ENCODE measurements at places on chromosomes 11 and 22.

GRCh38 chr11:117658809-117659208, 138.2 kb downstream of the DSCAML1 start:
- DNase-seq = no peak

- peak; percentile 54 for DNase-seq
Observed at GRCh38 chr11:17991783-17992433, 20.9 kb downstream of the SERGEF start.

GRCh38 chr22:48899523-48900326, 927.9 kb downstream of the BRD1 start:
- DNase-seq = no peak

DNA sequence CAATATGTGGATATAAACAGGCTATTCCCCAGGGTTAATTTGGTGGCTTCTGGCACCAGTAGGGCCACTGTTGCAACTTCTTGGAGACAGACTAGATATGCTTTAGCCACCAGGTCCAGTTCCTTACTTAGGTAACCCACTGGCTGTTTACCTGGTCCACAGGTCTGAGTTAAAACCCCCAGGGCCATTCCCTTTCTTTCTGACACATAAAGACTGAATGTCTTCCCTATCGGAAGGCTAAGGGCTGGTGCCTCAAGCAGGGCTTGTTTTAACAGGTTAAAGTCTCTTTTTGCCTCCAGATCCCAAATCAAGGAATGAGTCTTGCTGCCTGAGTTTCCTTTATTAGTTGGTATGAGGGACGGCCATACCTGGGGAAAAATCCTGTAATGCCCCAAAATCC, 1052.7 kb upstream of the CNTN5 start:
- no peak for DNase-seq

- DNase-seq = no peak
Observed at GRCh38 chr11:124514131-124514530, 29.3 kb downstream of the OR8B12 start.

DNA sequence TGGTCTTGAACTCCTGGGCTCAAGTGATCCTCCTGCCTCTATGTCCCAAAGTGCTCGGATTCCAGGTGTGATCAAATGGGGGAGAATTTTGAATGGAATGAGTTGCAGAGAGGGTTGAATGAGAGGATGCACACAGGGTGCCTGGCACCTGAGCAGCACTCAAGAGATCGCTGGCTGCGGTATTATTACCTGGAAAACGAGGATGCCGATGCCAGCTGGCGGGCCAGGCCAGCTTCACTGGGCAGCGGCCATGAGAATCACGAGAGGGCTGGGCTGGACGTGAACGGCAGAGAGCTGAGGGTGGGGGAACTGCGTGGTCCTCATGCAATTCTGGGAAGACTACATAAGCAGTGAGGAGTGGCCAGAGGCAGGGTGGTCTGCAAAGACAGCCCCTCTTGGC, 2.9 kb downstream of the MGAT3 start:
- DNase-seq = no peak

DNA sequence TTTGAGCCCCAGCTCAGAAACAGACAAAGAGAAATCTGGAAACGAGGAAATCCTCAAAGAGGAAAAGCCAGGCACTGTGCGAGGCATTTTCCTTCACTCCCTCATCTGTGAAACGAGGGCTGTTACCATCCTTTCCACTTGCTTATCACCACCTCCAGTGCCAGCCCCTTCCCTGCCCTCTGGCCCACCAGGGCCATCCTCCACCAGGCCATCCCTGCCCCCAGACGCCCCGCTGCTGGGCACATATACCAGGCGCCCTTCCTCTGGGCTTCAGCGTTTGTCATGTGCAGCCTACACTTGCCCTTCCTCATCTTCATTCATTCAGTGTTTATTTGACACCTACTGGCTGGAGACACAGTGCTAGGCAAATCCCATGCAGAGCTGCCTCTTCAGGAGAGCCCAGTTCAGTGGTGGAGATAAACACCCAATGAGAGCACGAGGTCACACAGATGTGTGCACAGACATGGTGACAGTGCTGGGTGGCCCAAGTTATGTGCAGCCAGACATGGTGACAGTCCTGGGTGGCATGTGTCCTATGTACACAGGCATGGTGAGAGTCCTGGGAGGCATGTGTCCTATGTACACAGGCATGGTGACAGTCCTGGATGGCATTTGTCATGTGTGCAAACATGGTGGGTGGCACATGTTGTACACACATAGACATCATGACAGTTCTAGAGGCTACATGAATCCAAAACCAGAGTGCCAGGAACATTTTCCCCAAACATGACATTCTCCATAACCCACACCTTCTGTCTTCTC, 9.7 kb downstream of the SPTBN2 start:
- DNase-seq = no peak

DNA sequence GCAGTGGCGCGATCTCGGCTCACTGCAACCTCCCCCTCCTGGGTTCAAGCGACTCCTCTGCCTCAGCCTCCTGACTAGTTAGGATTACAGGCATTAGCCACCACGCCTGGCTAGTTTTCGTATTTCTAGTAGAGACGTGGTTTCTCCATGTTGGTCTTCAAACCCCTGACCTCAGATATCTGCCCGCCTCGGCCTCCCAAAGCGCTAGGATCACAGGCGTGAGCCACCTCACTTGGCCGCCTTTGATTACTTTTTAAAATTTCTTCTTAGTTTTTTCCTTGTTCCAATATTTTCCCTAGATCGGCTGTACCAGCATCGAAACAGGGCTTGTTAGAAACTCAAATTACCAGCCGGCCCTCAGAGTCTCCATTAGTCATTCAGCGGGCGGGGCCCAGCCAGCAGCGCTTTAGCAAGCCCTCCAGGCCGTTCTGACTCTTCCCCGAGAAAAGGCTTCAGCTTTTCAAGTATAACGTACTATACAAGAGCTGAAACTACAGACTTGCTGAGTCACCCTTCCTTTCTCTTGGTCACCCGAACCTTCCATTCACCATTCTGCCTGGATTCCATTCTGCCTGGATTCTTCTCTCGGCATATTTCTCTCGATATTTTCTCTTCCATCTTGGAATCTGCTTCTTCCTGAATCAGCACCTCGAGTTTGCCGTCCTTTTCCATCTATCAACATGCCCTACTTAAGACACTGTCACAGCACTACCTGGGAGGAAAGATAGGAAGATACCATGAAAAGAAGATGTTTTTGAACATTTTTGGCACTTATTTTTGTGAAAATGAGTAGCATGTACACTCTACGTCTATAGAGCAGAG, 6.7 kb upstream of the CAPRIN1 start:
- DNase-seq = peak; percentile 43

GRCh38 chr22:37819105-37819433, 4.1 kb upstream of the GALR3 start:
- DNase-seq = no peak

GRCh38 chr22:20530368-20531153, 23.2 kb downstream of the MED15 start:
- no peak for DNase-seq

DNA sequence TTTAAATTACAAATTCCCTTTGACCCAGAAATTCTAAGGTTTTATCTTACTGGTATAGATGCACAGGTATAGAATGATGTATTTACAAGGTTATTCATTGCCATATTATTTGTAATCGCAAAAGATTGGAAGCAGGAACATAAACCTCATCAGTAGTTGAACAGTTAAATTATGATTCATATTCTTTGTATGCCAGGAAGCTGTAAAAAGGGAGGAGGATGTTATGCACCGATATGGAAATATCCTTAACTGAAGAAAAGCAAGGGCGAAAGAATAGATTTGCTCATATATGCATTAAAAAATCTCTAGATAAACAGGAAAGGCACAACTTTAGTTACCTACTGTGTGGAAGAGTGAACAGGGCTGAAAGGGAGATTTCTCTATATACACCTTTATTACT, 36.7 kb downstream of the PPFIA1 start:
- no peak for DNase-seq

GRCh38 chr22:47698906-47699305, 936.5 kb downstream of the TBC1D22A start:
- no peak for DNase-seq

- no peak for DNase-seq
Observed at GRCh38 chr11:70079691-70080090, 1.6 kb downstream of the ANO1 start.

DNA sequence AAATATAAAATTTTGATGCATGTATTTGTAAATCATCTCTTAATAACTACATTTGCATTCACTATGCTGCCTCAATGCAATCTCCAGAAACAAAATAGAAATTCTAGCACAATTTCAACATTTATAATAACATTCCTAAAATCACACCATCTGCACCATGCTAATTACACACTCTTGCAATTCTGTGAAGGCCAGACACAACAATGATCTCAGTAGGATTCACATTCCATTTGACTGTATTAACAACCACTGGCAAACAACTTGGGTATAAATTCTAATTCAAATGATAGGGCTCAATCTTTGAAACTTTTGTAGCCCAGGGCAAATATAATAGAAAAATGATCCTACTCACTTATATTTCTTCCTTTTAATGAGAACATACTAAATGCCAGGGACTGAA, 25.9 kb downstream of the RAB6A start:
- no peak for DNase-seq

GRCh38 chr11:1257366-1257765, 34.5 kb downstream of the MUC5B start:
- DNase-seq = no peak

DNA sequence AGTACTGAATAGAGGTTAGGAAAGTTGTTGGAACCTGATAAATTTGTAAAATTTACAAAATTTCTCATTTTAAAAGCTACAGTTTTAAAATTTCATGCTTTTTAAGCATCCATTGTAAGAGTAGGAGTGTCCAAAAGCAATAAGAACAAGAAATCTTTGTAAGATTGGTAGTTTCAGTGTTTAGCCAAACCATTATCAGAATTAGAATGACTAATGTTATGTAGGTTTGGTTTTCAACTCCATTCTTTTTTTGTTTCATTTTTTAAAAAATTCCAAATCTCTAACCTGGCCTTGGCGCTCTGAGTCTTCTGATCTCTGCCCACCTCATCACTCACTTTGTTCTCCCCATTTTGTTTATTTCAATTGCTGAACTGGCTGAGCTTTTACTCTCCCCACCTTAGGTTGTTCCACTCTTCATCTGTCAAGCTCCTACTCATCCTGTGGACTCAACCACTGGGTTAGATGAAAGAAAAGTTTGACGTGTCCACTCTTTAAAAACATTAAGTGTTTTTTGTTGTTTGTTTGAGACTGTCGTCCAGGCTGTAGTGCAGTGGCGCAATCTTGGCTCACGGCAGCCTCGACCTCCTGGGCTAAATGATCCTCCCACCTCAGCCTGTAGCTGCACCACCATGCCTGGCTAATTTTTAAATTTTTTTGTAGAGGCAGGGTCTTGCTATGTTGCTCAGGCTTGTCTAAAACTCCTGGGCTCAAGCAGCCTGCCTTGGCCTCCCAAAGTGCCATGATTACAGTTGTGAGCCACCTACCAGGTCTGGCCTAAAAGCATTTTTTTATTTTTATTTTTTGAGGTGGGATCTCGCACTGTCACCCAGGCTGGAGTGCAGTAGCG, 14.0 kb downstream of the EP300 start:
- DNase-seq = no peak

- peak; percentile 79 for DNase-seq
Observed at GRCh38 chr11:118251858-118252652, at the start of gene MPZL3. Gene MPZL3 (minus strand): TSS chr11:118252365. CDS start chr11:118252294, 71 bp downstream.

DNA sequence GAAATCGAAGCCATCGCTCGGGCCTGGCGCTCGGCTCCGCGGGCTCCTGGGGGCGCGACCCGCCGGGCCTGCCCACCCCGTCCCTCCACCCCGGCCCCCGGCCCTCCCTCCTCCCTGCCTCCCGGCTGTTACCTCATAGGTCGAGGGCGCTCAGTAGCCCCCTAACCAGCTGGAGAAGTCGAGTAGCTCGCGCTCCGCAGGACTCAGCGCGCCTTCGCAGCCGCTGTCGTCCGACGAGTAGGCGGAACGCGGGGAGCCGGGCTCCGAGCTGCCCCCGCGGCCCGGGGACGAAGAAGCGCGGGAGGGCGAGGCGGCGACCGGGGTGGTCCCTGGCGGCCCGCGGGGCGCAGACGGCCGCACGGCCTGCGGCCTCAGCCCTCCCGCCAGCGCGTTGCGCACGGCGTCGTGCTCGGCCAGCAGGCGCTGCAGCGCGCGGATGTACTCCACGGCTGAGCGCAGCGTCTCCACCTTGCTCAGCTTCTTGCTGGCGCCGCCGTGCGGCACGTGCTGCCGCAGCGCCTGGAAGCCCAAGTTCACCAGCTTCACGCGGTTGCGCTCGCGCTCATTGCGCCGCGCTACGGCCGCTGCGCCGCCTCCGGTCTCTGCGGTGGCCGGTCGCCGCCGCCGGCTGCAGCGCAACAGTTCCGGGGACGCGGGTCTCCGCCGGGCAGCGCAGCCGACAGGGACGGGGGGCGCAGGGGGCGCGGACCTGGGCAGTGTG, 627 bp downstream of the ASCL2 start:
- peak; percentile 38 for DNase-seq

- DNase-seq = no peak
Observed at GRCh38 chr22:47059701-47060161, 297.3 kb downstream of the TBC1D22A start.

DNA sequence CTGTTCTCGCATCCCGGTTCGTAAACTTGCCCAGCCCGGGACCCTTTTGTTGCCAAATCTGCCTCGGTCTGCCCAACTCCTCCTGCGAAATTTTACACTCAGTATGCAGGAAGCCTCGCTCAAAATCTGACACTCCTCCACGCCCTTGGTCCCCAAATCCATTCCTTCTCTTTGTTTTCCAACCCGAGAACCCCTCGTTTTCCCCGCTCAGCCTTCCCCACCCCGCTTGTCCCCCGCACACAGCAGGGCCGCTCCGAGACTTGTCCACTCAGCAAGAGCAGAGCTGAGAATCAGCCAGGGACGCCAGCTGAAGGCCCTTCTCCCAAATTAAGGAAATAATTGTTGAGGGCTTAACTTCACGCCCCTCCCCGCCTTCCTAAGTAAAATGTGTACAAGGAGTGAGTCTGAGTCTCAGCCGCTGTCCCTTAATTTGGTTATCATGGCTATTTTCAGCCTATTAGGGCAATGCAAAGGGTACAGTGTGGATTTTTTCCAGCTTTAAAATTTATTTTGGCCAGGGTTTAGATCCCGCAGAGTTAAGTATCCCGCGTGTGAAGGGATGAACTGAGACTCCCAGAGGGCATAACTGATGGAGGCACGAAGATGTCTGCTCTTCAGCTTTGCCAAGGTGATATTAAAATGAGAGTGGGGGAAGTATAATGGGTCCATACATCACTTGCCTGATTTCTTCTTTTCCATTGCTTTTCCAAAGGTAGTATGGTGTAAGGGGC, 581 bp upstream of the FBXO3 start:
- DNase-seq = no peak

DNA sequence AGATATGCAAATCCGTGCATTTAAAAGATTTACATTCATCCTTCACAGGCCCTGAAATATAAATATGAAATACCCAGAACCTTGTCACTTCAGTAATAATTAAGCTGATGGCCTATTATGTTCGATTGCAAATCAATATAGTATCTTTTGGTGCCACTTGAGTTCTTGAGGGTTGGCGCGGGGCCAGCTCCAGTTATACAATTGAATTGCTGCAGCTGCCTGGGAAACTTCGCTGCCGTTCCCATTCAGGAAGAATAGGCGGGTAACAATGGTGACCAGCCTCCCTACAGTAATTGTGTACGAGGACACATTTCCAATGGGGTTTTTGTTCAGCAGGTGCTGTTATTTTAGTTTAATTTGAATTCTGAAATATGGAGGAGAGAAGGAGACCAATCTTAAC, 451.2 kb downstream of the INSC start:
- DNase-seq = no peak

Measured in stimulated activated CD4-positive, alpha-beta T cell treated with anti-CD3 and anti-CD28 coated beads, Interleukin-2, amount 100 ng/mL, for 24 hours (primary cell).